HS-5 (cell line): ENCODE measurements at places on chromosomes 6 and 20.

DNA sequence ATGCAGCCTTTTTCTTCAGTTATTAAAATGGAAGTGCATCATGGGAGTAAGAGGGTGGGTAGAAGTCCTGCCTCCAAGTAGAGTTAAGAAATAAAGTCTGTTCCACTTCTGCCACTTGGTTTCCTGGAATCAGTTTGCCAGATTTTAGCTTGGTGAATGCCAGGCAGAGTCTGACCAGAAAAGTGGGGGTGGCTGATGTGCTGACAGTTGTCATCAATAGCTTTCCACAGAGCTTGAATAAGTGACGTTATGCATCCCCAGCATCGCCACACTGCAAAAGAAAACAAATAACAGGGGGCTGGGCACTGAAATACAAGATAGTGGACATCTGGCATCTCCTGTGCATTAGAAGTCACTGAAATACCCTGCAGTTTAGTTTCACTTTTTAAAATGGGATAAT, 30.8 kb upstream of the CEP162 start:
- DNase-seq = no peak

DNA sequence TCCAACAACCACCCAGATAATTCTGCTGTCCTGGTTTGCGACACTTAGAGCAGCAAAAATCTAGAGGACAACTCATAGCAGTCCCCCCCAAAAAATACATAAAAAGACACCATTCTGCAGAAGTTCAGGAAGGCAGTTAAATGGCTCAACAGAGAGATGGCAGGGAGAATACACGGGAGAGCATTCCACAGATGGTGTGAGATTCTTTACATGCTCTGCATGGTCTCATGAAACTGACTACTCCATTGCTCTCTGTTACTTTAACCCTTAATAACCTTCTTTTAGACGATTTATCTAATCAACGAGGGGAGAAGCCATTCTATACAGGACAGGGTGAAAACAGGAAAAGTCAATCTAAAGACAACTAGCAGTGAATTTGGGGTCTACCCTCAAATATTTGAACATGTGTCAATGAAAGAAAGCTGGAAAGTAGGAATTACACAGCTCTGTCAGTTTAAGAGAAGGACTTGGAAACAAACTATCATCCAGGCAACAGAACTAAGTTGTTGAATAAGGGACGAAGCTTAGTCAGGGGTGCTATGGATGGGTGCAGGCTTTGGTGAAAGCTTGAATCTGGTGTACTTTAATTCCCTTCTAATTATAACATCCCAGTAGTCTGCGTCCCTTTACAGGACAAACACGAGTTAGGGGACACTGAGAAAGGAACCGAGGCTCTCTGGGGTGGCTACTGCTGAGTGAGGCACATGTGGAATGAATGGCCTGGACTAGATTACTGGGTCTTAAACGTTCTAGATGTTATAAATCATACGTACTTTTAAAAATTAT, 5.1 kb downstream of the PERP start:
- no peak for DNase-seq

DNA sequence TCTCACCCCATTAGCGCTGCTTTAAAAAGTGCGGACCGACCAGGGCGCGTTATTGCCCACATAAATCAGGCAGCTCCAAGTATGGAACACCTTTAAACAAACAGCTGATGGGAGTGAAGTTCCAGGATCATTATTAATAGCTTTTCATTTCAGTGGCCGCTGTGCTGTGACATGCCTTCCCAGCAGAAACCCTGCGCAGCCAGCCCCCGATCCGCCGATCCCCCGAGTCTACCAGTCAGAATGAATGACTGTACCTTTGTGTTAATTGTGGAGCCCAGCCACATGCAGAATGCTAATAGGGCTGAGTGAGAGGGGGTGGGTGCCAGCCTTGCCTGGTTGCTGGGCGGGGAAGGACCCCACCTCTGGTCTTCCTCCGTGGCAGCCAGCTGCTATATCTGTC, 21.9 kb downstream of the CDH22 start:
- DNase-seq = no peak

GRCh38 chr6:166441325-166442078, 58.8 kb upstream of the MPC1 start:
- no peak for DNase-seq

GRCh38 chr20:48463916-48464315, 363.9 kb downstream of the PREX1 start:
- DNase-seq = peak; percentile 41

DNA sequence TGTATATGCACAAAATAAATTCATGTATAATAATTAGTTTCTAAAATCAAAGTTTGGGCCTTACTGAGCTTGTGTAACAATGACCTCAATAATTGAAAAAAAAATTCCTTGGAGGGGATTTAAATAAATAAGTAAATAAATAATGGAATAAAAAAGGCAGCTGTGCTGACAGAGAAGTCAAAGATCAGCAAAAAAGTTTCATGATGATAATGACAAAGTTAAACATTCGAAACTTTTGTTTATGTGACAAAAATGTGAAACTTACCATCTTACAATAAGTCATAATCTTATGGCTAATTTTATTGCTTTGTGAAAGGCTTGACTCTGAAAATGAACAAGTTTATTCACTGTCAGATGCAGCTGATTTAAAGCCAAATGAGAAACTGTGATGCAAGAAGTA, 3.1 kb upstream of the TTK start:
- DNase-seq = no peak

DNA sequence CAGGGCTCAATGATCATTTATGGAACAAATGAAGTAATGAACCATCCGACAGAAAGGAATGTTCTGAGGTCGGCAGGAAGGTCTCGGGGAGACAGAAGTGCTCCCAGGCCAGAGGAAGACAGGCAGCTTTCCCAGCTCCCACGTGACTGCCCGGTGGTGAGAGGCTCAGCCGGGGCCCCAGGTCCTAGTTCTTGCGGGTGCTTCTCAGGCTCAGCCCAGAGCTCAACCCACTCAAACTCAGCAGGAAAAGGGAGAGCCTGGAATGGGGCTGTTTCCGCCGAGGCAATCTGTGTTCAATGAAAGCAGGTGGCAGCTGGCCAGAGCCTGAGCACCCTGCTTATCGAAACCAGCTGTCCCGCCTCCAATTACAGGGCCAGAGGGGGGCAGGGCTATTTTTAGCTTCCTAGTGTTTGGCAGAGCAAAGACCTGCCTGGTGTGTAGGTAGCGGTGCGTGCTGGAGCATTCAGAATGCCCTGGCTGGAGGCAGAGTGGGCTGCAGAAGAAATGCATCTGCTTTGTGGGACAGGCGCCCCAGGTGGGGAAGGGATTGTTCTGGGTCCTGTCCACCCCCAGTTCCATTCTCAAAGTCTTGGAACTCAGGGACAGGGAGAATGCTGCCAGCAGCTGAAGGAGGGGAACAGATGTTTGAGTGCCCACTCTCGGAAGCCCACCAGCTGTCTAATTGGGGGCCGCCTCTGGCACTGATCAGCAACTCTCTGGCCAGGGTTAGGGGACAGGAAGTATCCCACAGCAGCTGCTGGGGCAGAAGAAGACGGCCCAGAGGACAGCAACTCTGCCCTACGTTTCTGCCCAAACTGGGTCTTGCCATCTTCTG, 145.1 kb downstream of the PREX1 start:
- DNase-seq = peak; percentile 100

- no peak for DNase-seq
Observed at GRCh38 chr6:160282444-160282843, 23.8 kb upstream of the SLC22A2 start.

GRCh38 chr6:165052561-165053480, 256.6 kb downstream of the C6orf118 start:
- DNase-seq = no peak

DNA sequence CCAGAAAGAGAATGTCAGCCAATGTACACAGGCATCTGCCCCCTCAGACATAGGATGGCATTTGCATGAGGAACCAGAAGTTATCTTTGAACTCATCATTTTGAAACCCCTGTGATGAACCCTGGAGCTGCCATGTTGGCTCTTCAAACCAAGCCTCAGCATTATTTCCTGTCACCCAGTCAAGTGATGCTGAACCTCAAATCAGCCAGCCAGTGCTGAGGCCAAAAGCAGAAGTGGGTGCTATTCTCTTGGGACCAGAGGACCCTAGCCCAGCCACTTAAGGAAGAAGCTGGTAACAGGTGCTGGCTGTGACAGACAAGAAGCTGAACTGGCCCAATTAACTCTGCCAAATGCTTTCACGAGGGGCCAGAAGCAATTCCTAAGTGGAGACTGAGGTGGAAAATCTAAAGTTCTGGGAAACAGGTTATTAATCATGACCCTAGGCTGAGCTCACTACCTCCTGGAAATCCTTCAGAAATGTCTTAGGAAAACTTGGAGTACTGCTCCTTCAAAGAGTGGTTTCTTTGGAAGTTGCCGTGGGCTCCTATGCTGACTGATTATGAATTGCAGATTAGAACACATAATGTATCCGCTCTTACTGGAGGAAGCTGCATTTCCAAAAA, 4.0 kb downstream of the PKIG start:
- DNase-seq = no peak

- DNase-seq = no peak
Observed at GRCh38 chr6:34672657-34673043, 23.9 kb downstream of the ILRUN start.

DNA sequence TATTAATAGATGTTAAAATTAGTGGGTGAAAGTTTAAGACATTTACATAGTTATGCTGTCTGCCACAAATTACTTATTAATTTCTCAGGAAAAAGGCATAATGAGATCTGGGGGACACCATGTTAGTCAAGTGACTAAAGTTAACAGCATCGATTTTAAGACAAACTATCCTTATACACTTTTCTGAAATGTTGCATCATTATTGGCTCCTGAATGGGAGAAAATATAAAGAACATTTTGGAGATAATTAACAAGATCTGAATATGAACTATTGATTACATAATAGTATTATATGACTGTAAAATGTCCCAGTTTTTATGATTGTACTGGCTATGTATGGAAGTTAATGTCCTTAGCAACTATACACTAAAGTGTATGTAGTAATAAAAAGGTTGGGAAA, 7.9 kb downstream of the OR2B3 start:
- no peak for DNase-seq

- no peak for DNase-seq
Observed at GRCh38 chr6:113825781-113826180, 31.4 kb upstream of the MARCKS start.

DNA sequence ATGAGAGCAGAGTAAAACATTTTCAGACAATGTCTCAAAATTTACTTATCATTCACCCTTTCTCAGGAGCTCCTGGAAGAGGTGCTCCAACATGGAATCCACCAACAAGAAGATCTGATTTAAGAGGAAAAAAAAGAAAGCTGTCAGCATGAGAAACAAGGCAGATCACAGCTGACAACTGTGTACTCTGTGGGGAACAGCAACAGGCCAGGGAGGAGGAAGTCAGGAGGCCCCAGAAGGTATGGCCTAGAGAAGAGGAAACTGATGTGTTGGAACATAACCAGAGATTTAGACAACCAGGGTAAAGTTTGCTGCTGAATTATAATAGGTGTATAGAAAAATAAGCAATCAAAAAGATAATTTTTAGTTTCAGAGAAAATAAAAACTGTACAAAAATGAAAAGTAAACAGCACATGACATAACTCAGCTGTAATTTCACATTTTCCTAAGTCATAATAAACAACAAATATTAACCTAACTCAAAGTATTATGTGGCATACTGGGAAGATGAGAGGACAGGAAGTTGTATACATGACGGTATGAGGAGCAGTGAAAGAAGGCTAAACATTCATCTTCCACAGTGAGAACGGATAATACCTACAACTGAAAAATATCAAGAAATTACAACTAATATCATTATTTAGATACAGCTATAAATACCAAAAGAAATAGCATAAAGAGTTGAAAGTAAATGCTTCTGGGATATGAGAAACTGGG, 113.6 kb upstream of the EMILIN3 start:
- no peak for DNase-seq
